ENCODE measurements at places on chromosomes 2 and 18.

GRCh38 chr2:240990726-240991377 is 7.6 kb upstream of the SNED1 start:
- DNase-seq = no peak

- DNase-seq = no peak
These were observed 40.3 kb downstream of the GPR155 start for GRCh38 chr2:174446531-174446930.

DNA sequence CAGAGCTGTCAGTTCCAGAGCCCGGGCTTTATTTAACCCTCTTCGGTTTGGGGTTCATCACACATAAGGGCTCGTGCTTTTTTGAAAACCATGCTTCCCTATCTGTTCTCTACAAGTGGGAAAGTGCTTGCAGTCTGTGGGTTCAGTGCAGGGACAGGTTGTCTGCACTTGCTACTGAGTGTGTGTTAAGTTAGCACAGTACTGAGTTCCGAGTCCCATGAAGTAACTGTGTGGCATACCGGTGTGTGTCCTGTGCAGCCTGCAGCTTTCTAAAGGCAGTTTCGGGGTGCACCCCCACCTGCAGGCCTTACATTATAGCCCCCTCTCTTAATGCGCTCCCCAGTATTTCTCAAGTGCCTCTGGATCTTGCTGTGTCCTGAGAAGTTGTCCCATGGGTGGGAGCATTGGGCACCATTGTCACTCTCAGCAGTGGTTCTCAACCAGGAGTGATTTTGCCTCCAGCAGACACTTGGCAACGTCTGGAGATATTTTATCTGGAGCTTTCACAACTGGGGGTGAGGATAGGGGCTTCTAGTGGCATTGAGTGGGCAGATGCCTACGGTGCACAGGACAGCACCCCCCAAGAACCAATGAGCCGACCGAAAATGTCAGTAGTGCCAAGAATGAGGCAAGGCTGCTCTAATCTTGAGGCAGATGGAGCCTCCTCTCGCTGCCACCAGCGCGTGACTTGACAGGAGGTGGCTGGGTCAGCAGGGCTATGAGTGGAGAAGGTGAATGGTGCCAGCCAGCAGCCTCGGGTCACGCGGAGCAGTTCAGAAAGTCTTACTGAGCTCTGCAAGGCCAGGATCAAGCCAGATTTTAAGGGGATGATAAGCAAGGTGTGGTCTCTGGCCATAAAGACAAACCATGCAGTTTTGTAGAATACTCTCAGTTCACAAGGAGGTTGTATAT is 152.2 kb downstream of the SMAD7 start:
- no peak for DNase-seq

DNA sequence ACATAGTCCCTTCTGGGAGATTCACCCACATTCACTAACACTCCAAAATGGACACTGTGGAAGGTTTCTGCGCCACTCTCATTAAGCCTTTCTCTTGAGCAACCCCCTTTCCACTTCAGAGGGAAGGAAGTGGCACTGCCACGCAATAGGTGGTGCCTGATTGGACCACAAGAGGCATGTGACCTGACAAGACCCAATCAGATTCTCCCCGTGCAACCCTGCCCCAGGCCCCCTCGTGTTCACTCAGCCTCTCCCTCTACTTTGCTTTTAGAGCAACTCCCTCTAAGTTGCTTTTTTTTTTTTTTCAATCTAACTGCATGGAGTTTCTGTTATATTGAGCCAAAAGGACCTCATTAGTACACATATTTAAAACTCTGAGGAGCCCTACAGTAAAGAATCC is 158.0 kb downstream of the EN1 start:
- peak; percentile 11 for DNase-seq

- no peak for DNase-seq
These were observed 989.7 kb upstream of the CRIM1 start for GRCh38 chr2:35365859-35366258.

- no peak for DNase-seq
These were observed 4.1 kb upstream of the SERPINB8 start for GRCh38 chr18:63965716-63966330.

GRCh38 chr2:37441055-37441454 is 96.6 kb downstream of the QPCT start:
- no peak for DNase-seq

DNA sequence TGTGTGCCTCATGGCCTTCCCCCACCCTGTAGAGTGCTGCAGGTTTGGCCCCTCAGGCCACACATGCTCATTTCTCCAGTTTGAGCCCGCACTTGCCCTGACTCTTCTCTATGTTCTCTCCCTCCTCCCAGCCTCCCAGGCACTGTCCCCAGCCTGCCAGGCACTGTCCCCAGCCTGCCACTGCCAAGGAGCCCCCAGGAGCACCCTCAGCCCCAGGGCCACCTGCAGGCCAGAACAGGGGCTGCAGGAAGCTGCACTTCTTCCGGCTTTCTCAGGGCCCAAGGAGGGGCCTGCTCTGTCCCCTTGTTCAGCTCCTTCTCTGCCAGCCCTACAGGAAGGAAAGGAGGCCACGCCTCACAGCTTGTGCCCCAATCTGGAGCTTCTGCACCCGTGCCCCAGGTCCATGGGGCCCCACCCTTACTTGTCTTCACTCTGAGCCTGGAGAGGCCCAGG is 31.6 kb downstream of the CYP26B1 start:
- DNase-seq = no peak

DNA sequence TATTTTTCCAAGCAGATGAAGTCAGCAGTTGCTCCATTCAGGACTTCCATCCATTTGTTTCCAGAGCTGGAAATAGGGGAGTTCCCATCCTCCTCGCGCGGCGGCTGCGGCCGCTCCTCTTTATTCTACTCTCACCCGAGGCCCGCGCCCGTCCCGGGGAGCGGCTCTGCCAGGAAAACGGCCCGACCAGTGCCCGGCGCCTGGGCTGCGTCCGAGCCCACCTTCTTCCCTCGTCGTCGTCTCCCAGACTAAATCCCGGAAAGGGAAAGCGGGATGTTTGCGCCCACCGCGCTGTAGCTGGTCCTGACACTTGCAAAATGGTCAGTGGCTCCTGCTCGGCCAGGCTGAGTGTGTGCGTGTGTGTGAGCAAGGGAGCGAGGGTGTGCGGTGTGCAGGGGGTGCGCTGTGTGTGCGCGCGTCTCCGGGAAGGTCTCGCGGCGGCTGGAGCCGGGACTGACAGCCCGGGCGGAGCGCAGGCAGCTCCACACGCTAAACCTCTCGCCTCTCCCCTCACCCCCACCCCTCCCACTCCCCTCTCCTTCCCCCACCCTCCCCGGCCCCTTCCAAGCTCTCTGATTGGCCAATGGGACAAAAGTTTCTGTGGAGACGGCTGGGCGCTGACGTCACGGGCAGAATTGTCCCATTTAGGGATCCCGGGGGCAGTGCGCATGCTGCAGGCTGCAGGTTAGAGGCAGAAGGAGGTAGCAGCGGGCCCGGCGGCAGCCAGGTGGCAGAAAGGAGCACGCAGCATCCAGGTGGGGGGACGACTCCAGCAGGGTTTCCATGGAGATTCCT is at the start of gene NOL4:
Gene NOL4, minus strand, starts transcription at position 491 of the 795 bp plus-strand sequence. CDS start 1,660 bp downstream, outside the sequence.
- DNase-seq = no peak

GRCh38 chr2:230879891-230880290 is 15.1 kb downstream of the ITM2C start:
- no peak for DNase-seq

- no peak for DNase-seq
These were observed 7.5 kb downstream of the SUCLG1 start for GRCh38 chr2:84451579-84451978.

DNA sequence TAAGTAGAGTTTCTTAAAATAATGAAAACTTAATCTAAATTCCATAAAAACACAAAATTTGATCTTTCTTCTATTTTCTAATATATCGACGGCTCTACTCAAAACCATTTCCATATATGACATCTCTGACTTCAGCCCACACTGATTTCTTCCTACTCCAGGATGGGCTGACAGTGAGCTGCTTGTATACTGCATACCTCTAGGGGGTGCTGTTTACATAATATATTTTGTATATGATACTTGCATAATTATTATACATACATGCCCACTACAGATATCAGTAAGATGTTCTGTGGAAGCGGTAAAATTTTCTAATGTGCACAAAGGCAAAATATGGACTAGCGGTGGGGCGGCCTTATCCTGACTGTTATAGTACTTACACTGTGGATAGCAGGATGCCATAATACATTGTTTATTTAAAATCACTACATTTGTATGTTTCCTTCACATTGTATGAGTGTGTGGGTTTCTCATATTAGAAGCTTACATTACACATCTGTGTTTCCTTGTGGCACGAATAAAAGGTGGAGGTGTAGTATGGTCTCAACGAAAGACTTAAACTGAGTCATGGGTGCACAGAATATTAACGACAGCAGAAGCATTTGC is 66.1 kb upstream of the NXPH2 start:
- DNase-seq = no peak
